ENCODE measurements at places on chromosomes 12 and 14. TPM values are rescaled to one million over a fixed set of nuclear protein-coding genes. Genes with fewer than 3 reads are reported as not detected.

The LUM gene
- 0.83 TPM for total RNA-seq

The TMEM63C gene
- total RNA-seq: 0.21 TPM

The ESR2 gene
- total RNA-seq: 0.15 TPM

The PLEKHH1 gene
- total RNA-seq: 11.1 TPM

The RHEBL1 gene
- 9.5 TPM for total RNA-seq

The TMTC1 gene
- 3.2 TPM for total RNA-seq

The CACNA2D4 gene
- 0.29 TPM for total RNA-seq
